CD8-positive, alpha-beta memory T cell (primary cell): ENCODE measurements at places on chromosomes 2 and 18. TPM values are rescaled to one million over a fixed set of nuclear protein-coding genes. Genes with fewer than 3 reads are reported as not detected.

The MERTK gene
- 0.88 TPM for total RNA-seq

The ARHGAP28 gene
- not detected for total RNA-seq

- no peaks in the 10 kb centered on the region for H3K27me3 ChIP-seq
- H3K4me3 ChIP-seq, result no peak overlapping the region
- no peaks in the 10 kb centered on the region for H3K4me1 ChIP-seq
- H3K36me3 ChIP-seq, result no peaks in the 10 kb centered on the region
These were observed 205.5 kb downstream of the TGIF1 start for GRCh38 chr18:3655254-3656050.

GRCh38 chr2:69784228-69784627 is 42.3 kb downstream of the ANXA4 start:
- no peaks in the 10 kb centered on the region for H3K36me3 ChIP-seq
- H3K4me3 ChIP-seq, result no peak overlapping the region
- H3K4me1 ChIP-seq, result no peaks in the 10 kb centered on the region
